ENCODE measurements at places on chromosomes 13 and 19.

DNA sequence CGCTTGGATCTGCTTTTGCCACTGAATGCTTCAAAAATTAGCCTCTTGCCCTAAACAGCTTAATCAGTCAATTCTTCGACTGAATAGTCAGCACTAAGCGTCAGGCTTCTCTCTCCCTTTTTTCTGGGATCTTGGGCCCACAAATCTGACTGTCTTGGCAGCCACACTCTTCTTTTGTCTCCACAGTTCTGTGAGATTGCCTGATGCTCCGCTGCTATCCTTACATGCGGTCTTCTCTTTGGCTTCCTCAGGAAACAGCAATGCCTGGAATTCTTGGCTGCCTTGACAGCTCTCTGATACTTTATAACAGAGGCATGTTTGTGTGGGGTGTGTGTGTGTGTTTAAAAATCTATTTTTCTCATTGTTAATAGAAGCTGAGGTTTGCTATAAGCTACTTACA lies 32.6 kb downstream of the ERCC5 start:
- peak; percentile 68 for DNase-seq

GRCh38 chr19:13077240-13077639 lies 25.4 kb downstream of the LYL1 start:
- no peak for DNase-seq

- no peak for DNase-seq
These were observed 1.7 kb downstream of the ZNF77 start for GRCh38 chr19:2942928-2943640.

DNA sequence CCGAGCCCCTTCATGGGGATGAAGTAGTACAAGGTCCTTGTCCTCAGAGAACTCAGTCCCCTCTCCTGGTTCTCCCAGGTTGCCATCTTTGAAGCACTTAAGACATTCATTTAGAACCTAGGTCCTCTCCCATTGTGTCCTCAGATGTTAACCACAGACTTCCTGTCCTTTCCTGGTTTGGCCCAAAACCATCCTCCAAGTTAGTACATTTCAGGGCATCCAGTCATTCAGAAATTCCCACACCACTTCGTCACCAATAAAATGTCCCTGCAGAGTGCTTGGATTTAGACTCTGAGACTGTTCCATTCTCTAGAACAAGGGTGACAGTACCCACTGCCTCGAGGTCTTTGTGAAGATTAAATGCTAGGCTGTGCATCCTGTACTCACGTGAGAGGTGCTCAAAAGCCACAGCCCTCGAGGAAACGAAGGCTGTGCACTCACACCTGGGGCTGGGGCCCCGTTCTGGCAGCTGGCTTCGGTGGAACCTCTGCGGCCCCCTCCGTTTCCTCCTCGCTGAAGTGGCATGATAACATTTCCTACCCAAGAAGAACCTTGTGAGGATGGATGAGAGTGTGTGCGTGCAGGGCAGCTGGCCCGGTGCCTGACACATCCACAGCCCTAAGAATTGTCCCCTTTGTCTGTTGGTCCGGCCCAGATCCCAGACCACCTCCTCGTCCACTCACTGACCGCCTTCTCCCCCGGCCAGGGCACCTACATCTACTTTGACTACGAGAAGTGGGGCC lies 4.7 kb downstream of the LENG1 start:
- no peak for DNase-seq

DNA sequence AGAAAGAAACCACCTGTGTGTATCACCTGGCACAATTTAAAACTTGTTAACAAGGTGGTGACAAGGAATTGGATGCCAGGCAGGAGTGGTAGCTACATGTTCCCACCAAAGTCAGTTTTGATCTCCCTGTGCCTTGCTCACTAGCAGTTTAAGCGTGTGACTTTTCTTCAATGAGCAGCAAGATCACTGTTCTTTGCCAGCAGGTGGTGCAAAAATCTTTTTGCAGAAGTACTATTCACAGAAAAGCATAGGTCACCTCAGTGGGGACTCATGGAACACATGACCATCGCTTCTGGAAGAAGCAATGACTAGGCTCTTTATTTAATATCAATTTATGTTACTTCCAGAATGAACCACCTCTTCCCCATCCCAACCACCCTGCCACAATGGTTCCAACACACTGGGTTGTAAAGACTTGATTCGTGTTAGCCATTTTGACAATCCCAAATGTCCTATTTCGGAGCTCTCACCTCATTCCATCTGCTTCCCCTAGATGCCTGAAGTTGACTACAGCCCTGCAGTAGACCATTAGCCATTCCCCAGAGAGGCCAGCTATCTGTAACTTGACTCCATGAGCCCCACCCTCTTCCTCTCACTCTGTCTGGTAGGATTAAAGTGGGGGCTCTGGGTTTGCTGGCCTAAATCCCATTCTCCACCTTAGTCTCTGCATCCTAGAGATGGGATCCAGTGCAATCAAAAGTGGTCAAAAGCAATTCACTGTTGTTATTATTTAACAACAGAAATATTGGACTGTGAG lies 59.1 kb upstream of the TNFRSF19 start:
- peak; percentile 73 for DNase-seq

- DNase-seq: no peak
These were observed 6.1 kb upstream of the ECH1 start for GRCh38 chr19:38837656-38838121.

DNA sequence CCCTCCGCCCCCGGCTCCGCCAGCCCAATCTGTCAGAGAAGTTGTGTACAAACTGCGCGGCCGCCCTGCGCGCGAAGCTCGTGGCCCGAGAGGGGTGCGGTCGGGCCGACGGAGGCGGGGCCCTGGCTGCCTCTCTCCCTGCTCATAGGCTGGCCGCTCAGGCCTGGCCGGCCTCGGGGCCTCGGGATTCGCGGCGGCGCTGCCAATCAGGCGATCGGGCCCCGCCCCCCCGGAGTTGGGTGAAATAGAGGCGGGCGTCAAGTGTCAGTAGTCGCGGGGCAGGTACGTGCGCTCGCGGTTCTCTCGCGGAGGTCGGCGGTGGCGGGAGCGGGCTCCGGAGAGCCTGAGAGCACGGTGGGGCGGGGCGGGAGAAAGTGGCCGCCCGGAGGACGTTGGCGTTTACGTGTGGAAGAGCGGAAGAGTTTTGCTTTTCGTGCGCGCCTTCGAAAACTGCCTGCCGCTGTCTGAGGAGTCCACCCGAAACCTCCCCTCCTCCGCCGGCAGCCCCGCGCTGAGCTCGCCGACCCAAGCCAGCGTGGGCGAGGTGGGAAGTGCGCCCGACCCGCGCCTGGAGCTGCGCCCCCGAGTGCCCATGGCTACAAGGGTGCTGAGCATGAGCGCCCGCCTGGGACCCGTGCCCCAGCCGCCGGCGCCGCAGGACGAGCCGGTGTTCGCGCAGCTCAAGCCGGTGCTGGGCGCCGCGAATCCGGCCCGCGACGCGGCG lies at the start of gene KLF5:
Gene KLF5 (plus strand): TSS at position 270 of the 724 bp plus-strand sequence. CDS start 323 bp downstream, at position 593.
- DNase-seq: peak; percentile 97

DNA sequence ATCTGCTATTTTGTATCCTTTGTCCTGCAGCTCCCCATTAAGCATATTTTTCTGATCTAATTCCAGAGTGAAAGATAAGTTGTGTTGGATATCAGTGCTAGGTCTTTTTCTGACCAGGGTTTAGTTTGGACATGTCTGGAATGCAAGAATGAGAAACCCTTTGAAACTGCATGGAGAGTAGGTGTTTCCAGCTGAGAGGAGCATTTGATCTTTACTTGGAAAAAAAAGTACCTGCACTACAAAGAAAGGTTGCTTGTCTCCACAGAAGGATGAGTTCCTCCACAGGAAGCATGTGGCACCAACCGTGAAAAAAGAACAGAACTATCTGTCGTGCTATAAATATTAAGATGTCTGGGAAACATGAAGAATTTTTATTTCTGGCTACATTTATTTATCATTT lies 36.6 kb upstream of the MED4 start:
- no peak for DNase-seq

GRCh38 chr19:7919610-7920518 lies at the start of gene SNAPC2:
Gene SNAPC2 (plus strand): TSS chr19:7920338. CDS start chr19:7920367, 29 bp downstream.
- peak; percentile 95 for DNase-seq

- peak; percentile 4 for DNase-seq
These were observed 38.1 kb upstream of the KCTD15 start for GRCh38 chr19:33758541-33759013.

- DNase-seq: no peak
These were observed 15.5 kb downstream of the LIPE start for GRCh38 chr19:42411581-42412178.

DNA sequence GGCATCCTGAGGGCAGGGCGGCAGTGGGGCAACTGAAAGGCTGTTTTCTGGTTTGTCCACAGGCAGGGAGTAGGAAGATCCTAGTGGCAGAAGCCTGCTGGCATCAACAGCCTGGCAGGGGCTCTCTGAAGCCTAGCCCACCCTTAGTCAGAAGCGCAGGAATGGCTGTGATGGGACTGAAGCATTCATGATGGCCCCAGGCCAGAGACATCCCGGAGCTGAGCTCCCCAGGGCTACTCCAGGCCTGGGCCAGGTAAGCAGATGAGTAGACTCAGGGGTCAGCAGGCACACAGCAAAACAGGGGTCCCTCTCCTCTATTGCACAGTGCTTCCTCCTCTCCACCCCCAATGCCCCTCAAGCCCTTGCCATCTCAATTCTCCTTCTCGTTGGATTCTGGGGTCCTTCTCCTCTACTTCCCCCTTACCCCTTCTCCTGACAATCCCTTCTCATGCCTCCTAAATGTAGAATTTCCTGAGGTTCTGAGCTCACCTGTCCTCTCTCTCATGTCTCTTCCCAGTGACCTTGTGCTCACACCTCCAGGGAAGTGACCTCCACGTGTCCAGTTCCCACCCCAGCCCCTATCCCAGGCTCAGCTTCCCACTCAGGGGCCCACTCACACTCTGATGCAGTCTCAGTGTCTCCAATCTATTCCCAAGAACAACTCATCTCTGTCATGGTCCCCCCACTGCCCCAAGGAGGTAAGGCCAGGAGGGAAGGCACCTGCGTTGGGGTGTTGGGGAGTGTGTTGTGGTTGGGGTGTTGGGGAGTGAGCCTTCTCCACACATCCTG lies 158.7 kb upstream of the ZNF507 start:
- no peak for DNase-seq

- DNase-seq: no peak
These were observed 67.3 kb downstream of the ATP11A start for GRCh38 chr13:112756967-112757758.

- DNase-seq: no peak
These were observed 5.2 kb downstream of the ITPKC start for GRCh38 chr19:40721936-40722661.

DNA sequence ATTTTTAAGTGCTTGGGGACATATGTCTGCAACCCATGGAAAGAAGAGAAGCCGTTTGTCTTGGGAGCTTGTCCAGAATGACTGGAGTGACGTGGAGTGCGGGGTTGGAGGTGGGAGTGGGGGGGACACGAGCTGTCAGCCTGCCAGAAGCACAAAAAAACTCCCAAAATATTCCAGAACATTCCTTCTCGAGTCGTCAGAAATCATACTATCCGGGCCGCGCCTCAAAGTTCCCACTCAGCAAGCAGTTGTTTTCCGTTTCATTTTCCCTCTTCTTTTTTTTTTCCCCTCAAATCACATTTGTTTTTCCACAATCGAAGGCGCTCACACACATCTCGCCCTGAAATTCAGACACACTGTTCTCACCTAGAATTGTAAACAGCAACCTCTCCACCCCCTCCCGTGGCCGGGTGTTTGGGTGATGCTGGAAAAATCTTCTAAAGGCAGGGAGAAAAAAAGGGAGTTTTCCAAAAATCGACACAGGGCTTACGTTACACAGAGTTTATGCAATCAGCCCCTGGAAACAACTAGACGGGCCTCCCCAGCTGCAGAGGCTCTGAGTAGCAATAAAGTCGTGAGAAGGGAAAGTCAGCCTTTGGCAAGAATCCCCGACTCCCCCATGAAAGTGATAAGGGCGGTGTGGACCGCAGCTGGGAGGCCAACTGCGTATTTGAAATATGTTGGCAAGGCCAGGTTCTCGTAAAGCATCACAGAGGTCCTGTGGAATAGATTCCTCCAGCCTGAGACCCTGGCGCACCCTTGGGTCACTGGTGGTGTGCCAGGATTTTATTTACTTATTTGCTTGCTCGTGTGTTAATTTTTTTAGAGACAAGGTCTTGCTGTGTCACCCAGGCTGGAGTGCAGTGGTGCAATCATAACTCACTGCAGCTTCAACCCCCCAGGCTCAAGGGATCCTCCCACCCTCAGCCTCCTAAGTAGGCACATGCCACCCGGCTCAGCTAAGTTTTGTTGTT lies 31.2 kb upstream of the KLF2 start:
- DNase-seq: peak; percentile 95

DNA sequence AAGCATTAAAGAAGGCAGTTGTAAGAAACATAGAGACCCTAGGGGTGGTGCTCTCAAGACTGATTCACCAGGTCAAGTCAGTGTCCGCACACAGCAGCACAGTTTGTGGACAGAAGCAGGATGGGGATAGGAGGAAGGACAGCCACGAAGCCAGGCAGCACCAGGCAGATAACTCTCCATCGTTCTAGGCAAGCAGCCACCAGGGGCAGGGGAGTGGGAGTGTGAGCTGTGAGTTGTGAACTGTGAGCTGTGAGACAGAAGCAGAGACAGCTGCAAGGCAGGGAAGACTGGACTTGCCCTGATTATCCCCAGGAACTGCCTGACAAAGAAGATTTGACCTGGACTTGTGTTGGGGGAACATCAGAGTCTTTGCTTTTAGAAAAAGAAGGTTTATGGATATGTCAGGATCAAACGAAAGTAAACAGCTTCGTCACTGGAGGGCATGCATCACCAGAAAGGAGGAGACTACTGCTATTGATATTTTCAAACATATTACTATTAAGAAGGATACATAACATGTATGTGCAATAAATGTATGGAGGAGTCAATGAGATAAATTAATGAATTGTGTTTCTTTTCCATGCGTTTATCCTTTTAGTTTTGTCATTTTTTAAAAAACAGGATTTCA lies 286.1 kb downstream of the IRS2 start:
- peak; percentile 47 for DNase-seq

GRCh38 chr19:9910625-9911024 lies 25.7 kb downstream of the OLFM2 start:
- DNase-seq: no peak

- no peak for DNase-seq
These were observed 17.8 kb downstream of the SHISA2 start for GRCh38 chr13:26034018-26034417.

GRCh38 chr13:38543561-38543960 lies 143.3 kb upstream of the FREM2 start:
- no peak for DNase-seq

DNA sequence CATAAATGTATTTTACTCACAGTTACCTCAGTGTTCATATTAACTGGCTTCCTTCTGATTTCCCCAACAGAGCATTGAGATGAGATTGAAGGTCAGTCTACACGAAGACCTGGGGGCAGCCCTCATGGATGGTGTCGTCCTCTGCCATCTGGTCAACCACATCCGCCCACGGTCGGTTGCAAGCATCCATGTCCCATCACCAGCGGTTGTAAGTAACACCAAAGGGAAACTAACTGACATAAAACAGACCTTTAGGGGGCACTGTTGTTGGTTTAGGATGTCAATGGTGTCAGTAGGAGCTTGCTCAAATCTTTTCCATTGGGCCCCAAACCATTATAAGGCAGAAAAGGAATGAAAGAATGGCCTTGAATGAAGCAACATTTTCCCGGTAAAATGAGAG lies 68.2 kb downstream of the ESD start:
- DNase-seq: peak; percentile 23

- DNase-seq: no peak
These were observed 1.6 kb downstream of the ZSCAN5A start for GRCh38 chr19:56312787-56313657.

GRCh38 chr13:49938921-49939320 lies 2.8 kb upstream of the SPRYD7 start:
- no peak for DNase-seq

All from myocyte (in vitro differentiated cells).